ENCODE measurements at places on chromosomes 1 and 21.

GRCh38 chr1:39272027-39272797, 67.7 kb downstream of the MACF1 start:
- DNase-seq, result no peak

DNA sequence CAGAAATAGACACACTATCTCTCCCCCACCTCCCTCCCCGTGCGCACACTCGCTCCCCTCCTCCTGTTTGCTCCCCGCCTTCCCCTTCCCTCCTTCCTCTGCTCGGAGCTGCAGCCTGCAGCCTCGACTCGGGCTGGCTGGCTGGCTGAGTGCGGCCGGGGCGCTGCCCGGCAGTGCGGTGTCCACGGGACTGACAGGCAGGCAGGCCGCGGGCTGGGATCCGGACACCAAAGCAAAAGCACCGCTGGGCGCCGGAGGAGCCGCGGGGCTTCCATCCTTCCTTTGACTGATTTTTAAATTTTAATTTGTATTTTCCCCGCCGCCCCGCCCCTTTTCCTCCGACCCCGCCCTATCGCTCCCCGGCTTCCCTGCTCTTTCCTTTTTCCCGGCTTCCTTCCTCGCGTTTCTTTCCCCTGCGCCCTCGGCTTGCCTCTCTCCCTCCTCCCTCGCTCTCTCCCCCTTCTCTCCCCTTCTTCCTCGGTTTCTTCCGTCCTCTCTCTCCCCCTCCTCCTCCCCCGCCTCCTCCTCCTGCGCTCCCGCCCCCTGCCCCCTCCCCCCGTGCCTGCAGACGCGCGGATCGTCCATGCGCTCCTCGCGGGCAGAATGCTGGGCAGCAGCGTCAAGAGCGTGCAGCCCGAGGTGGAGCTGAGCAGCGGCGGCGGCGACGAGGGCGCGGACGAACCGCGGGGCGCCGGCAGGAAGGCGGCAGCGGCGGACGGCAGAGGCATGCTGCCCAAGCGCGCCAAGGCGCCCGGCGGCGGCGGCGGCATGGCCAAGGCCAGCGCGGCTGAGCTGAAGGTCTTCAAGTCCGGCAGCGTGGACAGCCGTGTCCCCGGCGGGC, 109.4 kb downstream of the NAV1 start:
- DNase-seq, result peak; percentile 76

DNA sequence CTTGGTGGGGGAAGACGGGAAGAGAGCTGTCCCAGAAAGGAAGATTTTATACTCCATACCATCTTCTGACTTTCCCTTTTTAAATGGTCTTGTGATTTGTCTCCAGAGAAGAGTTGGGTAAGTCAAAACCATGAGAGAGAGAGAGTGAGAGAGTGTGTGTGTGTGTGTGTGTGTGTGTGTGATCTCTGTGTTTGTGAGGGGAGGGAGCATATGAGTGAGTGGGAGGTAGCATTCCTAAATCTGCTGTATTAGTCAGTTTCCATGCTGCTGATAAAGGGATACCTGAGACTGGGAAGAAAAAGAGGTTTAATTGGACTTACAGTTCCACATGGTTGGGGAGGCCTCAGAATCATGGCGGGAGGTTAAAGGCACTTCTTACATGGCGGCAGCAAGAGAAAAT, 102.0 kb upstream of the VANGL1 start:
- DNase-seq, result no peak

DNA sequence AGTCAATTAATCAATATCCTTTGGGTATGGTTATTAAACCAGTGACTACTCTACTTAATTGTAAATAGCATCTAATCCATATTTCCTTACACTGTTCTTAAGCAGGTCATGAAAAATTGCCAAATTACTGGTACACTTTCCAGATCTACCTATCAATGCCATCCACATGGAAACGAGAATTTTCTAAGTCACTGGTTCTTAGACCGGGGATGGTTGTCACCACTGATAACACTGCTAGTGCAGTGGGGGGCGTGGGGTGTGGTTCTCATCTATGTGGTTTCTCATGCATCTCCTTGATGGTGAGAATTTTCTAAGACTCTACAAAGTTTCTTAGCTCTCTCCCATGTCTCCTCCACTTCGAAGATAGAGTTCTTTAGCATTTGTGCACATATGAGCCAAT, 63.7 kb upstream of the COG2 start:
- no peak for DNase-seq

DNA sequence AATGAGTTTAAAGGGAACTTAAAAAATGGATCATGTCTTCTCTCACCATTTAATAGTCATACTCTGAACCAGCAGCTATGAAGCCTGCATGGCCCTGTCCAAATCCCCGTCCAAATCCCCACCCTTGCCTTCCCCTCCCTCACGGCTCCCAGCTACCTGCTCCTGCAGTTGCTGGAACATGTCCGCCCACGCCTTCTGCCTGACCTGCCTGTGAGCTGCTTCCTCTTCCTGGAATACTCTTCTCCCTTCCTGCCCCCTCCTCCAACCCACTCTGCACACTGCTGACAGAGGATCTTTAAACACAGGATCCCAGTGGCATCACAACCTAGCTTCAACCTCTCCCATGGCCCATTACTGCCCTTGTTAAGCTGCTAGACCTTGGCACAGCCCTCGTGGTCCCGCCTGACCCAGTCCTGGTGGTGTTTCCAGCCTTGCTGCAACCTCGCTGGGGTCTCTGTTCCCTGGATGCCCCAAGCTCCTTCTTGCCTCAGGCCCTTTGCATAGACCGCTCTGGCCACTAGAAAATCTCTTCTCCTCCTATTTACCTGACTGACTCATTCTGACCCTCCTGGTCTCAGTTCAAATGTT, 118.3 kb downstream of the PTPRU start:
- no peak for DNase-seq

DNA sequence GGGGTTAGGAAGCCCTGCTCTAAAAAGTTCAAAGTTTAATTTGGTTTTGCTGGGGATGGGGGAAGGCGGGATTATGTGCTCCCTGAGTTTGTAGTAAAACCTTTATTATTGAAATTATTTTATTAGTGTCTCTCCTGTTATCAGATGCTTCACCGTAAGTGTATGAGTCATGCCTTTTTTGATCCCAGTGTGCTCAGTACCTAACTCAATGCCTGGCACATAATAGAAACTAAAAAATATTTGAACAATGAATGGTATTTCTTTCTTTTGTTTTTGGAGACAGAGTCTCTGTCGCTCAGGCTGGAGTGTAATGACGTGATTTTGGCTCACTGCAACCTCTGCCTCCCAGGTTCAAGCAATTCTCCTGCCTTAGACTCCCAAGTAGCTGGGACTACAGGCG, 6.4 kb downstream of the SNRPE start:
- DNase-seq, result no peak
